Type B pancreatic cell (in vitro differentiated cells): ENCODE measurements at places on chromosomes 2 and 18. TPM values are rescaled to one million over a fixed set of nuclear protein-coding genes. Genes with fewer than 3 reads are reported as not detected.
A peak's percentile ranks its signal among the peaks of the same experiment; 100 is the strongest.

DNA sequence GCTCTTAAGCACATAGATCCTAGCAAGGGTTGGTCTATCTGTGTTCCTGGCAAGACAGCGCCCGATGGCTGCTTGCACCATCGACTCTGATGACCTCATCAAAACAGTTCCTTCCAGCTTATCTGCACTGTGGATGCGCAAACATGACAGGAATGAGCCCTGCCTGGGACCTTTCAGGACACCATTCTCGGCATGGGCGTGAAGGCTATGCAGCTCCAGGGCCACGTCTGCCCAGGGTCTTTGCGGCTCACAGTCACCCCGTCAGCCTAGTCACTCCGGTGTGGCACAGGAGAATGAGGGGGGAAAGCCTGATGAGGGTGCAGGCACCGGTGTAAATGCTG lies 147.8 kb upstream of the TWIST2 start:
- no peaks in the 10 kb centered on the region for H3K36me3 ChIP-seq

- H3K4me3 ChIP-seq, result no peak overlapping the region
- no peak overlapping the region for H3K27ac ChIP-seq
- DNase-seq, result no peak
- H3K36me3 ChIP-seq, result no peaks in the 10 kb centered on the region
- H3K27me3 ChIP-seq, result peaks cover 14% of the 10 kb centered on the region
Measured at GRCh38 chr18:46474487-46475389, 182.3 kb downstream of the LOXHD1 start.

DNA sequence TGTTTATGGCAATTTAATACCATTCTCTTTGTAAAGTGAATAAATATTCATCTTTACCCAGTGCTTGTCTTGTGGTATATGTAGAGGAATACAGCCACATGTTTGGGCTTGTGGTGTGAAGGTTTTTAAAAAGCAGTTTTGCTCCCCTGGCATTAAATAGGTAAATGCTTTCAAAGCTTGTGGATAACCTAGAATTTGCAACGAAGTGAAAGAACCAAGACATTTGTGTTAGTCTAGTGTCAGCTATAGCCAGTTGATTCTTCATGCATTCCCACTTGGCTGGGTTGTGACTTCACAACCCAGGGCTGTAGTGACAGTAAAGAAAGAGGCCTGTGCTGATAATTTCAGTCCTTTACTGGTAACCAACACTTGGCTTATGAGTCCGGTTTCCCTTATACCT lies 32.9 kb upstream of the TOGARAM2 start:
- H3K4me1 ChIP-seq, result no peaks in the 10 kb centered on the region
- peaks cover 57% of the 10 kb centered on the region for H3K36me3 ChIP-seq
- H3K4me3 ChIP-seq, result no peak overlapping the region
- DNase-seq, result no peak
- H3K27ac ChIP-seq, result no peak overlapping the region
- H3K27me3 ChIP-seq, result no peaks in the 10 kb centered on the region

The ZNF638 gene
- 118 and 149 TPM in 2 replicates for total RNA-seq

DNA sequence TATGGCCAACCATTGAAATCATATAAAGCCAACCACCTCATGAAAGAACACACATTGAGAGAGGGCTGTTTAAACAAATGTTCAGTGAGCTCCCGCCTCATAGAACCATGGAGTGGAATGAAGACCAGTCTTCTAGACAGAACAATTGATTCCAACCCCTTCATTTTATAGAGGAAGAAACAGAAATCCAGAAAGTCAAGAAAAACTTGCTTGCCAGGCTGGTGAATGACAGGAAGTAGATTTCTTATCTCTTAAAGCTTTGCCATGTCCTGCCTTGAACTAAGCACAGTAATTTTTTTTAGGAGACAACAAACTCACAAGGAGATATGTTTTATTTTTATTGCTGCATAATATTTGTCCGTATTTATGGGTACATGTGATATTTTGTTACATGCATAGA lies 16.5 kb upstream of the NRP2 start:
- H3K36me3 ChIP-seq, result peaks cover 15% of the 10 kb centered on the region
- DNase-seq, result no peak
- peak overlapping the region; percentile 85 for H3K27ac ChIP-seq
- peak overlapping the region; percentile 57 for H3K4me3 ChIP-seq
- peaks cover 12% of the 10 kb centered on the region for H3K4me1 ChIP-seq

The MALL gene
- 82.7 and 187 TPM in 2 replicates for total RNA-seq

DNA sequence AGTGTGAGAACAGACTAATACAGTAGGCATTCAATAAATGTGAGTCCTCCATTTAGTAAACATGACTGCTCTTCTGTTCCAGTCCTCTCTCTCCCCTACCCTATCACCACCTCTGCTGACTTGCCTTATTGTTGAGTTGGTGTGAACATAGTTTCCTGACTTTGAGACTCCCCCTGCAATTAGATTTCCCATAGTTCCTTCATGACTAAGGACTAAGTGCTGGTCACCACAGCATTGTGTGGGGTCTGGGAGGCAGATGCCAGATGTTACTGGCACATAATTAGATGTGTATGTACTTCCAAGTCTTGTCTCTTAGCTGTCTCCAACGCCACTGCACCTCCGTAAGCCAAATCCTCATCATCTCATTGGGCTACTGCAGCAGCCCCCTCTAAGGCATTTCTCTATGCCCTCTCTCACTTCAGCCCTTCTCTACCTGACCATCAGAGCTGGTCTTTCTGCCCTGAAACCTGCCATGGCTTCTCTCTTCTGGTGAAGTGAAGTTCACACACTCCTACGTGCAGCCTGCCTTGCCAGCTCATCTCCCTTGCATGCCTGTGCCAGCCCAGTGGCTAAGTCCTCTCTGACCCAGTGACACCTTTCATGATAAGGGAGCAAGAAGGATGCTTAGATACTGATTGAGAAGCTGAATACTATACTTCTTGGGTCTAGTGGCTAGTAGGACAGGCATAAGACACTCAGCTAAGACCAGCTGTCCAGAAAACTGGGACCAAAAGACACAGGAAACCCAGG lies 81.6 kb upstream of the ALPP start:
- DNase-seq, result no peak
- H3K4me3 ChIP-seq, result no peak overlapping the region
- H3K27me3 ChIP-seq, result no peaks in the 10 kb centered on the region
- peaks cover 24% of the 10 kb centered on the region for H3K36me3 ChIP-seq
- H3K27ac ChIP-seq, result no peak overlapping the region
- peaks cover 5% of the 10 kb centered on the region for H3K4me1 ChIP-seq

The RNF152 gene
- 23.6 and 28.9 TPM in 2 replicates for total RNA-seq

The HRH4 gene
- total RNA-seq, result 0.24 TPM in 1 of 2 replicates, not detected in the other

The CXCR1 gene
- not detected in 2 replicates for total RNA-seq

DNA sequence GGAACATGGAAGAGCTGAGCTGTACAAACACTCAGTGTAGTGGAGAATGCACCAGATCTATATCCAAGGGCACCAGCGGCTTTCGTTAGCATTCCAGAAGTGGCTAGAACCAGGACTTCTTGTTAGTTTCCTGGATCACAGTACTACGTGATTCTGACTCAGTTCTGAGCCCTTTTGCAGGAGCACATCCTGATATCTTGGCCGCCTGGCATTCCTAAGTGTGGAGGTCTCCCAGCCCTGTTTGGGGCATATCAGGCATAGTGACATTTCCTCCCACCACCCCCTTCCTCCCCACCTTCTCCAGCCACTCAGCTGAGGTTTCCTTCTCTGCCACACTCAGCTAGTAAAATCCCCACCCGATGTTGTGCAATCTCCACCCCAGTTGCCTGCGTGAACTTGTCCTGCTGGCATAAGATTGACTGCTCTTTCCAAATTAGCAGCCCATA lies 63.4 kb downstream of the BMP10 start:
- DNase-seq, result no peak
- no peaks in the 10 kb centered on the region for H3K36me3 ChIP-seq
- H3K4me1 ChIP-seq, result peaks cover 7% of the 10 kb centered on the region
- H3K27me3 ChIP-seq, result no peaks in the 10 kb centered on the region

GRCh38 chr2:18719978-18720775 lies 130.8 kb upstream of the NT5C1B start:
- no peaks in the 10 kb centered on the region for H3K36me3 ChIP-seq
- H3K4me1 ChIP-seq, result no peaks in the 10 kb centered on the region
- no peak overlapping the region for H3K4me3 ChIP-seq
- no peak for DNase-seq
- H3K27me3 ChIP-seq, result no peaks in the 10 kb centered on the region

- H3K27me3 ChIP-seq, result no peaks in the 10 kb centered on the region
- no peak overlapping the region for H3K4me3 ChIP-seq
- peaks cover 36% of the 10 kb centered on the region for H3K4me1 ChIP-seq
- peaks cover 6% of the 10 kb centered on the region for H3K36me3 ChIP-seq
Measured at GRCh38 chr2:158979772-158980171, 11.3 kb downstream of the TANC1 start.

DNA sequence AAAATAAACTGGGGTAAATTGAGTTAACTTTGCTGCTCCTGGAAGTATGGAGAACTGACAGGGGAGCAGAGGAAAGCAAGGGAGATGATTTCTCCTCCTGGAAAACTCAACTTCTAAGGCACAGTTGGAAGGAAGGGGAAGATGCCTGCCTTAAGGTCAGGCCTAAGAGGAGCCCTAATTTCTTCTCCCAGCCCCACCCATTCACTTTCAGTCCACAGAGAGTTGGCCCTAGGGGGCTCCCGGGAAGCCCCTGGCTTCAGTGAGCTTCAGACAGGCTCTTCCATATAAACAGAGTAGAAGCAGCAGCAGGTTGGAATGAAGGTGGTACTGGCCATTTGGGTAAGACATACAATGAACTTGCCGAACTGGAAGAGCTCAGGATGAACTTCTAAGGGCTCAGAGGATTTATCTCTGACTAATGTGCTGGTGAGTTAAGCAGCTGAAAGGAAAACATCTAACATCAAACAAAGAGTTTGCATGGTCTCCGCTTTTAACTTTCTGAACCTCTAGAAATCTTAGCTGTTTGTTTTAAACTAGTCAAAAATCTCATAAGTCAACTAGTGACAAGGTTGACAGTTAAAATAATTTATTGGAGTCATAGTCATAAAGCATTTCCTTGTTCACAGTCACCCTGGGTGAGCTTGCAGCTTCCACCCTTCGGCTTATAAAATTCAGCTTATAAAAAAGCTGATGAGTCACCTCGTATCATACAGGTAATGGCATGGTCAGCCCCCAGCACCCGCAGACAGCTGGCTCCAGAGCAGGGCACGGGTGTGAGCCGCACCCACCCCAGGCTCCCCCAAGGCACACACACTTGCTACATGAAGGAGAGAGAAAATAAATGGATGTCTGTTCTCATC lies 9.8 kb downstream of the MALL start:
- peak overlapping the region; percentile 83 for H3K4me3 ChIP-seq
- peak overlapping the region; percentile 91 for H3K27ac ChIP-seq
- H3K4me1 ChIP-seq, result peaks cover 29% of the 10 kb centered on the region
- H3K36me3 ChIP-seq, result peaks cover 29% of the 10 kb centered on the region

The SLC11A1 gene
- total RNA-seq, result 0.39 and 0.64 TPM in 2 replicates

DNA sequence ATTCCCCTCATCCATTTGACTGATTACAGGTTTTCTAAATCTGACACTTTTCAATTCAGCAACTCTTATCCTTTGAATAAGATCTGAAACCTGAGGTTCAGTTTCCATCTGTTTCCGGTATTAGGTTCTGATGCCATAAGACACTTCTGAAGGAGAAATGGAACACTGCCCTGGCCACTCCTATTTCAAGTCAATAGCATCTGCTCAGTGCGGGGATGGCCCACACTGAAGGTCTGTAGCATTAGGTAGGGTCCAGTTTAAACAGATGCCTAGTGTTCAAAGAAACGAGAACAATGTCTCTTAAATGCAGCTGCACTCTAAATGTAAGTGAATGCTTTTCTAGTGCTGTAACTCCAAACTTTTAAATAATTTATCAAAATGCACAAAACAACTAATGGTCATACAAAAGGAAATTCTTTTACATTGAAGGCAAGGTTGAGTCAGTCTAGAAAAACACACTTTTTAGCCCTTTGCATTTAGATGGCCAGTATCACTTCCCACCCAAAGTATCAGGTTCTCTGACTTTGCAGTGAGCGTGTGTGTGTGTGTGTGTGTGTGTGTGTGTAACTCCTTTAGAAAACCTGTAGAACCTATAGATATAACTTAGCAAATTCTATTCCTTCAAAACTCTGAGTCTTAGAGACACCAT lies 78.2 kb downstream of the STK39 start:
- peaks cover 16% of the 10 kb centered on the region for H3K36me3 ChIP-seq
- DNase-seq, result no peak
- H3K27me3 ChIP-seq, result no peaks in the 10 kb centered on the region

DNA sequence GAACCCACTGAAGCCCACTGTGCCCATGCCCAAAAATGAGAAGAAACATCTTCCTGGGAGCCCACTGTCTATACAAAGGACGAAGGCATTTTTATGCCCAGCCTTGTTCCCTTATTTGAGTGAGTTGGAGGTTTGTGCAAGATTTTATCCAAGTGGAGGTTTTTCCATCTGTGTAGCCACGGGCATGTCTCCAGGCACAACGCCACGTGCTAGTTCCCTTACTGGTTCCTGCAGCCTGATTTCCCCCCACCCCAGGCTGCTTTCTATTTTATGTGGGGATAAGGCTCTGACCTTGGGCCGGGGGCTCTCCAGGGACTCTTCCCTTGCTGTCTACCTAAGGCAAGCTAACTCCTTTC lies 22.2 kb upstream of the TXNL4A start:
- H3K27me3 ChIP-seq, result no peaks in the 10 kb centered on the region
- H3K27ac ChIP-seq, result no peak overlapping the region
- H3K4me3 ChIP-seq, result no peak overlapping the region
- no peaks in the 10 kb centered on the region for H3K4me1 ChIP-seq
- no peak for DNase-seq

DNA sequence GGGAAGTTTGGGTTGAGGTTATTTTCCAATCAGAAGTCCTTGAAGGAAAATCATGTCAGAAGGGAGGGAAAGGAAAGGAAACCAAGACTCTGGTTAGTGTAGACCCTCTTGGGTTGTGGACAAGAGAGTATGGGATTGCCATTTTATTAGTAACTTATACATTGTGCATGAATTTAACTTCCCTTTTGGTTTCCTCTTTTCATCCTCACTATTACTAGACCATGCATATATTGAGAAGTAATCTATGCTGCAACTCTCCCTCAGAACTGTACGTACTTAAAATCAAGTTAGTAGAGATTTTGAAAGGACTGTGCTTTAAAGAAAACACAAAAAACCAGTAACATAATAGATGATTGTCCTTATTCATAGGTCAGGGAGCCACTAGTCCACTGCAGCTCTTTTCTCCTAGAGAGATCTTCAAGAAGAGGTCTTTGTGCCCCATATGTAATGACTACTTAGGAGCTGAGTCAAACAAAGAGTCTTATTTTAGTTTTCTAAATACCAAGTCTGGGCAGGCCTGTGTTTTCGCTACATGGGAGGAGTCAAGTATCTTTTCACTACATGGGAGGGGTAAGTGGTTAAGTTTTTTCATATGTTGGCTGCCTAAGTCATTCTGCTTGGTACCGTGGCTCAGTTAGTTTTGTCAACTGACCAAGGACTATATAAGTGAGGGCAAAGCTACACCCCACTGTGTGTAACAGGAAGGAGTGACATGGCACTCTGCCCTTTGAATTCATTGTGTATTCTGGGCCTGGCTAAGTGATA lies 25.2 kb upstream of the FAM117B start:
- DNase-seq, result no peak
- H3K27me3 ChIP-seq, result no peaks in the 10 kb centered on the region
- no peaks in the 10 kb centered on the region for H3K4me1 ChIP-seq
- H3K36me3 ChIP-seq, result no peaks in the 10 kb centered on the region
- no peak overlapping the region for H3K27ac ChIP-seq
- H3K4me3 ChIP-seq, result no peak overlapping the region

GRCh38 chr2:163736433-163737189 lies 803 bp upstream of the FIGN start:
- H3K4me1 ChIP-seq, result peaks cover 26% of the 10 kb centered on the region
- H3K4me3 ChIP-seq, result peak overlapping the region; percentile 87
- no peaks in the 10 kb centered on the region for H3K36me3 ChIP-seq
- peak; percentile 79 for DNase-seq

The SULT1C4 gene
- total RNA-seq, result 3.5 and 27.5 TPM in 2 replicates

The PPP4R1 gene
- 77.3 and 109 TPM in 2 replicates for total RNA-seq

GRCh38 chr2:49000695-49001094 lies 153.6 kb downstream of the FSHR start:
- no peak overlapping the region for H3K27ac ChIP-seq
- DNase-seq, result no peak
- H3K4me1 ChIP-seq, result peaks cover 11% of the 10 kb centered on the region
- no peaks in the 10 kb centered on the region for H3K27me3 ChIP-seq
- no peak overlapping the region for H3K4me3 ChIP-seq
